Natural killer cell (primary cell): ENCODE measurements at places on chromosomes 12 and 14.
A peak's percentile ranks its signal among the peaks of the same experiment; 100 is the strongest.

DNA sequence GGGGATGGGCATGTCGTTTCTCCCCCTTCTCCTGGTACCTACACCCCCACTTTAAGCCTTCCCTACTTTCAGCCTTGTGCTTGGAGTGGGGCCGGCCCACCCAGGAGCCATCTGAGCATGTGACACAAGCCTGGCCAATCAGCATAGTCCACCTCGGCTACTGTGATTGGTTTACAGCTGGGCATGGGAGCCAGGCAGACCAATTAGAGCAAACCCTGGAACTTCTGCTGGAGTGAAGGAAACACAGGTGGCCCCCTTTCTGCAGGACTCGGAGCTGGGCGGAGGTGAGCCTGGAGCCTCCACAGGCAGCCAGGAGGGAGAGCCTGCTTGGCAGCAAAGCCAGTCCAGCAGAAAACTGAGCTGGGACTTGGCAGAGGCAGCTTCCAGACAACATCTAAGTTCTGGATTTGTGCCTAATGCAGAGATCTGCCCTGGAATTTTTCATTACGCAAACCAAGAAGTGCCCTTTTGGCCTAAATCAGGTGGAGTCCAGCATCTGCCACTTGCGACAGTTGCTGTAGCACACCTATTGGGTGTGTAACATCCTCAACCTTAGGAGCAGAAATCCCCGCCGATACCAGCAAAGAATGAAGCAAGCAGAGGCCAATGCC is 59.5 kb downstream of the SCARB1 start:
- no peak for DNase-seq

DNA sequence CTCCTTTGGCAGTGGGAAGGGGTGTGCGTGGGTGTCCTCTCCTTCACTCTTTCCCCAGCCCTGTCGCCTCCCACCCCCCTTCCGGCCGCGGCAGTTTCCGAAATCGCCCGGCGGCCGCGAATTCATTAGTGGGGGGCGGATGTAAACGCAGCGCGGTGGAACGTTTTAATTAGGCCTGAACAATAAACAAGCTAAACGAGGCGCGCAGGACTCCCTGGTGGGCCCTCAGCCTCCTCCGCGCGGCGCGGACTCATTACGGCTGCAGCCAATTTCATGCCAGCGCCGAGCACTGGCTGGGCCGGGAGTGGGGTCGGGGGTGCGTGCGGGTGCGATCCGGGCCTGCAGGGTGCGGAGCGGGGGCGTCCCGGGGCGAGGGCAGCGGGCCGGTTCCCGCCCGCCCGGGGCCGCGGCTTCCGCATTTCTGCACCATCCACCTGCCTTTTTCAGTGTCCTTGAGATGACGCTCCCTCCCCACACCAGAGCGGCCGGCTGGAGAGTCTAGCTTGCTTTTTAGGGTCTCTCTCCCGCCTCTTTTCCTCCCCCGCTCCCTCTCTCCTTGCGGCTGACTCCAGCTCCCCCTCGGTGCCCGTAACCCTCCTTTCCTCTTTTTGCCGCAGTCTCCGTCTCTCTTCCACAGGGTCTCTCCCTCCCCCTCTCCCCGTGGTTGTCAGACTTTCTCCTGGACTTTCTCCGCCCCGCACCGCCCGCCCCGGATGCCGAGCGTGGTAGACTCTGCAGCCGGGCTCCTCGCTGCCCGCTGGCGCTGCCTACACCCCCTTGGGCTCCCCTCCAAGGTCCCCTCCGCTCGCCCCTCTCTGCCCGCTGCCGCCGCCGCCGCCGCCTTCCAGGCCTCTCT is at the start of gene CISTR:
Gene CISTR, minus strand, starts transcription at position 644 of the 856 bp plus-strand sequence.
- peak; percentile 58 for DNase-seq

DNA sequence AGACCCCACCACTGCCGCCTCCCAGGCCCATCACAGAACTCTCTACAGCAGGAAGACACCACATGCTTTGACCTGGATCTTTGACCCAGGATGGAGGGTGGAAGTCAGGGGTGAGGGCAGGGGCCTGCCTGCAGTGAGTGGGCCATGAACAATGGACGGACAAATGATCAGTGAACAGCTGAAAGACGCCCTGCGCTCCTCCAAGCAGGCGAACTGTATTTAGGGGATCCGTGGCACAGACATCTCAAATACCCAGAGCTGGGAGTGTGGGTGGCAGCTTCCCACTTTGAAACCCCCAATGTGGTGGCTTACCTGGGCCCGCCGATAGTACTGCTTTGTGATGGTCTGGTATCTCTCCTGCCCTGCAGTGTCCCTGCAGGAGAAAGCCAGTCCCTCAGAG is 8.7 kb upstream of the GPX2 start:
- no peak for DNase-seq

DNA sequence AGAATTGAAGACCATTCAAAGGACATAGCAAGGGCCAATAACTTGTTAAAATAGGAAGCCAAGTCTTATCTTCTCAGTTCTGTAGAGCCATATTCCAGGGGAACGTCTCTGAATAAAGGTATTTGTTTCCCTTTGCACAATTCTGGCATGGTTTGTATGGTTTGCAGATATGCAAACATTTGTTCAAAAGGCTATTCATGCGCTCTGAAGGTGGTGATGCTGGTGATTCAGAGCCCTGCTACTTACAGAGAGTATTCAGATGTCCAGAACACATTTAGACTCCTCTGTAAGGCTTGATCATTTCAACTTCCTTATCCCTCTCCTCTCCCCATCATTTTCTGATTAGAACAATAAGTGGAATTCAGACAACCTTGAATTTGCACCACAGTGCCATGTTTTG is 35.9 kb downstream of the SLC4A8 start:
- DNase-seq, result no peak

DNA sequence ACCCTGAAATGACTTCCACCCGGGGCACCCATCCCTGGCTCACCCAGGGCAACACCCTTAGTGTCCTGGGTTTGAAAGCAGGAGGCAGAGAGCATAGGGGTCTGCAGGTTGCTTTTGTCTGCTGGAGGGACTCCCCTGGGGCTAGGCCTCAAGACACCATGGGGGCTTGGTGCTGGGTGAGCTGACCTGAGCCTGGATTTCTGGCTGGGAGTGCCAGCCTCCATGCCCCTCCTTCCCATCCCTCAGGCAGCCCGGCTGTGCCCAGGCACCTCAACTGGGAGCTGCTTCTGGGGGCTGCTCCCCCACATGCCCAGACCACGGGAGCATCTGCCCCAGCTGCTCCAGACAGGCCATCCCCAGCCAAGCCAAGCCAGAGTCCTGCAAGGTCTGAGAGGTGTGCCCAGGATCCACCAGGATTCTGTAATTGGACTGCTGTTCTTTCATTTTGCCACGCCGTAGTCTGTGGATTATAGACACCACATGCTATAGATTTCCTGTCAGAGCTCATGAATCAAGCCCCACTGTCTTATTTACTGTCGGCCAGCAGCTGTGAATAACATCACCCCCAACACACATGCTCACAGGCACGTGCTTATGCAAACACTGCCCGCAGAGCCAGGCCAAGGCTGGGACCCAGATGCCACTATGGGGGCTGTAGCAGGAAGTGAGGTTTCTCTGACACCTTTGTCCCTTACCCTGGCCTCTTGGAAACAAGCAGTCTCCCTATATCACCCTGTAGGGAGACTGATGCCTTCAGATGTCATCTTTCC is 29.4 kb upstream of the ESRRB start:
- no peak for DNase-seq

DNA sequence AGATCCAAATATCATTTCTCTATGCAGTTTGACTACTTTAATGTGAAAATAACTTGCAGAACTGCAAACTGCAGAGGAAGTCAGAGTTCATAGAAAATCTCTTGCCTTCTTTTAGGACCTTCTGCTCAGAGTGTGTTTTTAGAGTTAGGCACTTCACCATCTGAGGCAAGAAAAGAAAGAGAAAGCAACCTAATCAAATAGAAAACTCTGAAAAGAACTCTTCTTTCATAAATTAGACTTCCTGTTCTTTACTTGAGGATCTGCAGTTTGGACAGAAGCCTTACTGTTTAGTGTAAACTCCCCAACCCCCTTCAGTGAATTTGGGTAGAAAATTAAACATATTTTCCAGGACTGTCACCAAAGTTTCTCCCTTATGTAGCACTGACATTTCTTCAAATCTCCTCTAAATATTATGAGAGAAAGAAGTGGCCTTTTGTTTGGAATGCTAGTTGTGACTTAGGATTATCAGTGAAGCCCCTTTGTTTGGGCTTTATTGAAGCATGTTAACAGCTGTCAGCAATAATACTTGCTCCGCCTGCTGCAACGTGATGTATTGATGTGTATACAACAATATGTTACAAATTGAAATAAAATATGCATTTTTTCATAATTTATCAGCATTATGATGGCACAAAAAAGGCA is 99.5 kb downstream of the PDZRN4 start:
- no peak for DNase-seq

DNA sequence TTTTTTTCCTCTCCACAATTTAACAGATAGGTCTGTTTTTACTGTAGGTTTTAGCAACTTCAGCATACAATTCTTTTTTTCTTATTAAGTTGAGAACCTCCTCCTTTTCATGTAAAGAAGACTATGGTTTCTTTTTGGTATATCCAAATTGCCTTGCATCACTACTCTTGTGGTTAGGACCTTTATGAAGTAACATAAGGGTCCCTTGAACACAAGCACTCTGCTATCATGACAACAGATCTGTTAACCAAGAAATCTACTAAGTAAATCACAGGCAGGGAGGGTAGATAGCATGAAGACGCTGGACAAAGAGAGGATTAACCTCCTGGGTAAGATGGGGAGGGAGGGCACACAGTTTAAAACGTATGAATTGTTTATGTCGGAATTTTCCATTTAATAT is 380.6 kb downstream of the CCDC91 start:
- no peak for DNase-seq

DNA sequence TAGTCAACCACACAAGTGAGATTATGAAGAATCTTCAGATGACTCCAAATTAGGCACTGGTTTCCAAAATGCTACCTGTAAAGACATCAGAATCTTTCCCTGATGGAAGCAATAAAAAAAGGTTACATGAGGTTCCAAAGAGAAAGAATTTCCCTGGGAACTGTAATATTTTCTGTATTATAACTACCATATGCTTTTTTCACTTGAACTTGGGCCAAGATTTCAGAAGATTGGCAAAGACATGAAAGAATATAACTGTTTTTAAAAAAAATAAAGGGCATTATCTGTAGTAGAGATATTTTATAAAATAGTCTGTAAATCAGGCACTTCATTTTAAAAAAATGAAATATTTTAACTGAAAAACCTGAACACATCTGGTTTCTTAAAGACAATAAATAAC is 12.9 kb downstream of the HECTD1 start:
- no peak for DNase-seq

- DNase-seq, result no peak
Measured at GRCh38 chr12:111792155-111792855, 25.6 kb downstream of the ALDH2 start.

- DNase-seq, result no peak
Measured at GRCh38 chr14:63892265-63892664, 39.5 kb downstream of the SYNE2 start.

GRCh38 chr12:12791756-12792369 is 6.4 kb downstream of the APOLD1 start:
- DNase-seq, result no peak

GRCh38 chr12:9813821-9814798 is 13.2 kb upstream of the KLRF1 start:
- peak; percentile 92 for DNase-seq

DNA sequence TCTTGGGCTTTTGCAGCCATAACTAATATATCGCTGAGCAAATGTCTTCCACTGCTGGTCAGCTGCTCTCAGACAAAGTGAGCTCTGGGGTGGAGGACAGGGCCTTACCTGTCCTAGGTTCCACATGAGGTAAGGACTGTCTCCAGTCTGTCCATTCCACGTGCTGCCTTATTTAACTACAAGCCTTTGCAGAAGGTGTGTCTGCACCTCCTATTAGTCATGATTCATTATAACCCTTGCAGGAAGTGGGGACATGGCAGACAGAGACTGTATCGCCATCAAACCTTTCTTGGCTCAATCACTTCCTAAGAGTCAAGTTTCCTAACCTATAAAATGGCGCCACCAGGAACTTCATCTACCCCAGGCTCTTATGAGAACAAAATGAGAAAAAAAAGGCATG is 46.9 kb downstream of the SLC25A47 start:
- DNase-seq, result no peak

DNA sequence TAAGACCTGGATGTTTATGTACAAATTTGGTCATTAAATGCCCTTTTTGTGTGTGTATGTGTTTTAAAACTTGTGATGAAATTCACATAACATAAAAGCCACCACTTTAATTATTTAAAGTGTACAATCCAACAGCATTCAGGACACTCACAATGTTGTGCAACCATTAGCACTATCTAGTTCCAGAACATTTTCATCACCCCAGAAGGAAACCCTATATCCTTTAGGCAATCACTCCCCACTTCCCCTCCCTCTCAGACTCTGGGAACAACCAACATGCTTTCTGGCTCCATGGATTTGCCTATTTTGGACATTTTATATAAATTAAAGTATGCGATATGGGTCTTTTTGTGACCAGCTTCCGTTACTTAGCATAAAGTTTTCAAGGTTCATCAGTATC is 124.6 kb downstream of the TTC7B start:
- DNase-seq, result no peak

DNA sequence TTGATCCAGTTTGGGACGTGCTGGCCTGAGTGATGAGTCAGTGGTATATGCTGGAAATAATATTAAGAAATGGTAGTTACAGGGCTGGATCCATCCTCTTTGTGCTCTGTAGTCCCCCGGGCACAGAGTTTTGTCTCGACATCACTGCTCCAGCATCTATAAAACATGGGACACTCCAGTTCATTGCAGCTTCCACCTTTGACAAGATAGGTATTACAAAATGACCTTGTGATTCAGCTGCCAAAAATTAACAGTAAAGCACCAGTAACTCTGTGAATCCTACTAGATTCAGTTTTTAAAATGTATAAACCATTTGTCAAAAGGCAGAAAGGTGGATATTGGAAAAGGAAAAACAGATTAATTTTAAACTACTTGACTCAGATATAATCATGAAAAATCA is 14.6 kb upstream of the GNG2 start:
- no peak for DNase-seq

- no peak for DNase-seq
Measured at GRCh38 chr12:123790905-123791467, 28.9 kb downstream of the DNAH10 start.

DNA sequence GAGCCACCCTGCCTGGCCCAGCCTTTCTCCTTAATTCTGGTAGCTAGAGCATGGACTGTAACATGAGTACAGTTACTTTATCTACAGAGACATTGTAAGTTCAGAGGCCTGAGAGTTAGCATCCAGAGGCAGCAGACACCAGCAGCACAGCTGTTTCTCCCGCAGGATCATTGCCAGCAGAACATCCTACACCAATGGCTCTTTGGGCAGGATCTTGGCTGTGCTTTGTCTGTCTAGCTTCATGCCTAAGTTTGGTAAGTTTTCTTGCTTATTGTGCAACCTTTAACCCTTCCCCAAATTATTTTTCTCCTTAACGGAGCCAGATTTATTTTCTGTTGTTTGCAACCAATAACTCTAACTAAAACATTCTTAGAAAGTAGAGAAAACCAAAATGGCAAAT is 21.6 kb downstream of the C12orf71 start:
- DNase-seq, result no peak

- DNase-seq, result no peak
Measured at GRCh38 chr14:25832585-25832984, 765.2 kb downstream of the NOVA1 start.

DNA sequence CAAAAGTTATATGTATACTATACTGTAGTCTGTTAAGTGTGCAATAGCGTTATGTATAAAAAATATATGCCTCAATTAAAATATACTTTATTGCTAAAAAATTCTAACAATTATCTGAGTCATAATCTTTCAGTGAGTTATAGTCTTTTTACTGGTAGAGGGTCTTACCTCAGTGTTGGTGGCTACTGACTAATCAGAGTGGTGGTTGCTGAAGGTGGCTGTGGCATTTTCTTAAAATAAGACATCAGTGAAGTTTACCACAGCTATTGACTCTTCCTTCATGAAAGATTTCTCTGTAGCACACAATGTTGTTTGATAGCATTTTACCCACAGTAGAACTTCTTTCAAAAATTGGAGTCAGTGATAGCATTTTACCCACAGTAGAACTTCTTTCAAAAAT is 23.4 kb downstream of the POLR3B start:
- no peak for DNase-seq
